ENCODE measurements at places on chromosomes 2 and 18.

GRCh38 chr18:46302528-46303485 is 198.6 kb downstream of the HAUS1 start:
- DNase-seq: no peak

DNA sequence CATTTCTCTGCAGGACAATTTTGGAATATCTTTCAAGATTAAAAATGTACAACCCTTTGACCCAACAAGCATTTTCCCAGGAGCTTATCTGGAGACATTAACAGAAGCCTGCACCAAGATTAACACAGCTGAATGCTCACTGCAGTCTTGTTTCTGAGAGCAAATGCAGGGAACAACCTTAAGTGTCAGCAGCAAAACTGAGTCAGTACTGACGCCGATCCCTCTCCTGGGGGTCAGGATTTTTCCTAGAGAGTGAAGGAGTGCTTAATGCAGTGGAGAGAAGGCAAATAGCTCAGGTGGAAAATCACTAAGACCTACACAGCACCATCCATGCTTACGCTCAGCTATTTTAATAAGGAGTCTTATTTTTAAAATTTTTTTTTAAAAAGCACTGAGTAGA is 42.8 kb upstream of the SGPP2 start:
- DNase-seq: no peak

- DNase-seq: no peak
Observed at GRCh38 chr2:3291750-3292149, 85.9 kb downstream of the EIPR1 start.

DNA sequence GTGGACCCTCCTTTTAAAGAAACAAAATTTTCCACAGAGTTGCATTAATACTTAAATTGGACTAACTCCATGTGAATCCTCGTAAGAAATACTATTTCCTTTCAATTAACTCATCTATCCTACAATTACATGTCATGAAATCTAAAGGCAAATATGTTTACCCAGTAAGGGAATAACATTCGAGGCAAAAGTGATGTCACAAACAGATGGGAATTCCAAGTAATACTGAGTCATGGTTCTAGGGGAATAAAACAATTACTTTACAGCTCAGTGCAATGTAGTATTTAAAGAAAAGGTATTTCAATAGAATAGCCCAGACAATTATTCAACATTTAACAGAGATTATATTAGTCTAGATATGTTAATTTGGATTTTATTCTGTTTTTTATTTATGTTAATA is 205.8 kb downstream of the ZNF385B start:
- no peak for DNase-seq

- DNase-seq: no peak
Observed at GRCh38 chr2:70508711-70509462, 44.7 kb downstream of the TGFA start.
